ENCODE measurements at places on chromosomes 5 and 9. TPM values are rescaled to one million over a fixed set of nuclear protein-coding genes. Genes with fewer than 3 reads are reported as not detected.

- DNase-seq = peak; percentile 25
- no peak overlapping the region for H3K27ac ChIP-seq
- no peak overlapping the region for H3K4me3 ChIP-seq
- peaks cover 2% of the 10 kb centered on the region for H3K36me3 ChIP-seq
- H3K27me3 ChIP-seq = no peaks in the 10 kb centered on the region
Observed at GRCh38 chr9:122420315-122420714, 49.5 kb downstream of the PTGS1 start.

The NTRK2 gene
- total RNA-seq = 2.3 TPM

- H3K4me3 ChIP-seq = no peak overlapping the region
- peaks cover 2% of the 10 kb centered on the region for H3K4me1 ChIP-seq
- no peaks in the 10 kb centered on the region for H3K36me3 ChIP-seq
- H3K27me3 ChIP-seq = no peaks in the 10 kb centered on the region
- no peak for DNase-seq
- no peak overlapping the region for H3K27ac ChIP-seq
Observed at GRCh38 chr5:172860520-172861443, 26.7 kb downstream of the ERGIC1 start.

The DBH gene
- not detected for total RNA-seq

- H3K4me3 ChIP-seq = no peak overlapping the region
- H3K27ac ChIP-seq = no peak overlapping the region
- peaks cover 17% of the 10 kb centered on the region for H3K36me3 ChIP-seq
- no peak for DNase-seq
- peaks cover 43% of the 10 kb centered on the region for H3K4me1 ChIP-seq
- no peaks in the 10 kb centered on the region for H3K27me3 ChIP-seq
Observed at GRCh38 chr5:142106061-142106460, 2.5 kb upstream of the NDFIP1 start.

DNA sequence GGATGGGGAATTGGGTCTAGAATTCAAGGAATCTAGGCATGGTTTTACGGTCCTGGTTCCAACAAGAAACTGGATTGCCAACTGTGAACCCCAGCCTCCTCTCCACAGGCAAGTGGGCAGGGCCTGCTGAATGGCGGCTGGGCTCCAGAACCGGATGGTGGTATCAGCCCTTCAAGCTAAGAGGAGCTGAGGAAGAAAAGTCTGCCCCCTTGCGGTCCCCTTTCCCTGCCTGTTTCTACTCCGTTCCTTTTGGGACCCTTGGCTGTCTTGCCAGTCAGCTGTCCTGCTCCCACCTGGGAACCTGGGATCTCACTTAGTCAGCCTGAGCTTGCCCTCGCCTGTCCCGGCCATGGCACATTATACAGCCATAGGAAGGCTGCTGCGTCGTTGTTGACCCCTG, 234.4 kb upstream of the DAPK1 start:
- no peak overlapping the region for H3K27ac ChIP-seq
- DNase-seq = no peak
- no peaks in the 10 kb centered on the region for H3K27me3 ChIP-seq
- H3K4me1 ChIP-seq = no peaks in the 10 kb centered on the region
- no peaks in the 10 kb centered on the region for H3K36me3 ChIP-seq
- no peak overlapping the region for H3K4me3 ChIP-seq

- no peak overlapping the region for H3K27ac ChIP-seq
- no peak for DNase-seq
- no peaks in the 10 kb centered on the region for H3K36me3 ChIP-seq
- peaks cover 13% of the 10 kb centered on the region for H3K4me1 ChIP-seq
Observed at GRCh38 chr5:36389245-36389644, 87.5 kb upstream of the RANBP3L start.
